ENCODE measurements at places on chromosomes 11 and 22.

GRCh38 chr11:46760429-46761128 is 41.6 kb downstream of the F2 start:
- DNase-seq, result no peak
- H3K27ac ChIP-seq, result no peak overlapping the region
- no peaks in the 10 kb centered on the region for H3K4me1 ChIP-seq
- no peak overlapping the region for H3K4me3 ChIP-seq
- H3K36me3 ChIP-seq, result peaks cover 58% of the 10 kb centered on the region
- H3K27me3 ChIP-seq, result no peaks in the 10 kb centered on the region

DNA sequence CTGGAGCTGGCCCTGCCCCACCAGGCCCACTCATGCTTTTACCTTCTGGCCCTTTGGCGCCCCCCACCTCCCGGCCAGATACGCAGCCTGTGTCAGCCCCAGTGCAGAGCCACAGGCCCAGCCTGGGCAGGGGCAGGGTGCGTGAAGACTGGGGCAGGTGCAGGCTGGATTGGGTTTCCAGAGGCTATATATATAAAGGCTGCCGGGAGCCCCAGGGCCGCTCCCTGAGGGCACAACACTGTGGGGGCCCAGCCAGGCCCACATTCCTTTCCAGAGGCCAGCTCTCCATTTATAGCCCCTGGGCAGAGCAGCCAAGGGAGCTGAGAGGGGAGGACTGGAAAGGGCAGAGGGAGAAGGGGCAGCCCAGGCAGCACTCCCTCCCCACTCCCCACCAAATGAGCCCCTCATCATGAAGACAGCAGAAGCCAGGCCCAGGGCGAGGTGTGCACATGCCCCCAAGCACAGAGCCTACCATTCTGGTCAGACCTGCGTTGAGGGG is 5.0 kb upstream of the MYOD1 start:
- DNase-seq, result no peak
- H3K4me3 ChIP-seq, result no peak overlapping the region
- no peaks in the 10 kb centered on the region for H3K4me1 ChIP-seq
- H3K27ac ChIP-seq, result no peak overlapping the region
- H3K27me3 ChIP-seq, result peaks cover 19% of the 10 kb centered on the region

DNA sequence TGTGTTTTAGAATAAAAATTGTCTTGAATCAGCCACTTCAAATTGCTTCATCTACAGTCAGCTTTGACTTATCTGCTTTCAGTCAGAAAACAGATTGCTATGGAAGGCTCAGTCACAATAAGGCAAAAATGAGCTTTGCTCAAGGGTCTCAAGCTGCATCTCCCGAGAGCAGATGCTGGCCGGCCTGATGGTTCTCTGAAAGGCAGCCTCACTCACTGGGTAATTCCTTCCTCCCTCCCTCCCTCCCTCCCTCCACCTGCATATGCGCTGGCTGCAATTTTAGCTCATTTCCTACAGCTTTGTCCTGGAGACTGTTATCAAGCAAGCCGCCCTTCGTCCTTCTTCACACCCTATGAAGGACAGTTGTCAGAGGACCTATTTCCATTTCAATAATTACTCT is 1.6 kb upstream of the IZUMO1R start:
- H3K36me3 ChIP-seq, result no peaks in the 10 kb centered on the region
- H3K4me1 ChIP-seq, result no peaks in the 10 kb centered on the region
- H3K27me3 ChIP-seq, result peaks cover 5% of the 10 kb centered on the region

DNA sequence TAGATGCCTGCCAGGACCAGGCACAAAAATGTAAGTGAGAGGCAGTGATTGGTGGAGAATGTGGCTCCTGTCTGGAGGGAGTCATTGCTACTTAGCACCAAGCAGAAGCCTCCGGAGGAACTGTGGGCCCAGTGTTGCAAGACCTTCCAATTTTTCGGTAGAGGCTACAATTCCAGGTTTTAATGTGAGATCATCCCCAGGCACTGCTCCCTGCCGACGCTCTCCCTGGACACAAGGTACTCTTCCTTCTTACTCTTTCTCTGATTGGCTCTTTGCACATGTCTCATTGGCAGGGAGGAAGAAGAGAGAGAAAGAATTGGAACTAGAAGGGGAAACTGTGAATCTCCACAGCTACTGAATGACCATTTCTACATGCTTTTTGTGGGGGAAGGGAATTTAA is 53.7 kb upstream of the EP300 start:
- H3K4me1 ChIP-seq, result no peaks in the 10 kb centered on the region
- no peak overlapping the region for H3K27ac ChIP-seq
- peaks cover 3% of the 10 kb centered on the region for H3K27me3 ChIP-seq
- no peak overlapping the region for H3K4me3 ChIP-seq
- DNase-seq, result no peak
- no peaks in the 10 kb centered on the region for H3K36me3 ChIP-seq

- DNase-seq, result no peak
- no peak overlapping the region for H3K4me3 ChIP-seq
- H3K27me3 ChIP-seq, result peaks cover 19% of the 10 kb centered on the region
- H3K4me1 ChIP-seq, result no peaks in the 10 kb centered on the region
These were observed 123.3 kb upstream of the THY1 start for GRCh38 chr11:119545978-119546915.

DNA sequence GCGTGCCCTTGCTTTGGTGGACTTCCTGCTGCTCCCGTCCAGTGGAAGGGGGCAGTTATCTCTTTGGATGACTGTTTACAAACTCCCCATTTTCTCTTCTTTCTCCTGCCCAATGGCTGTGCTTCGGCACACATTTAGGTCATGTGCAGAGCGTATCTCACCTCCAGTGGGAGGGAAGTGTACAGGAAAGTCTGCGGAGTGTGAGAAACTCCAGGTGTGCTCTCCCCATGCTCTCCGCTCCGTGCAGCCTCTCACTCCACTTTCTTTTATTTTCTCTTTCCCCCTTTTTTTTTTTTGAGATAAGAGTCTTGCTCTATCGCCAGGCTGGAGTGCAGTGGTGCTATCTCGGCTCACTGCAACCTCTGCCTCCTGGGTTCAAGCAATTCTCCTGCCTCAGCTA is 11.9 kb upstream of the TEF start:
- no peaks in the 10 kb centered on the region for H3K4me1 ChIP-seq
- DNase-seq, result no peak
- H3K4me3 ChIP-seq, result no peak overlapping the region

DNA sequence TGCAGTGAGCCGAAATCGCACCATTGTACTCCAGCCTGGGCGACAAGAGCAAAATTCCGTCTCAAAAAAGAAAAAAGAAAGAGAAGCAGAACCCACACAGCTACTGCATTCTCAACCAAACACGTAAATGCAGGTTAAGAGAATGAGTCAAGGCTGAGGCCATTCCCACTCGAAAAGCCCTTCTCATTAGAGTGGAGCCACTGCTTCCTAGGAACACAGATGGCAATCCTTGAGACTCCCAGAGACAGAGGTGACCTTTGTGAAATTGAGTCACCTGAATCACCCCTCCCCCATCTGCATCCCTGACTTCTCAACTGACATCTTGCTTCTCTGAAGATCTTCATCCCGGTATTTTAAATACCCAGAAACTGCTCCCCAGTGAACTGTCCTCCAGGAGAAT is 8.2 kb downstream of the PACSIN2 start:
- H3K4me3 ChIP-seq, result no peak overlapping the region
- H3K4me1 ChIP-seq, result peaks cover 60% of the 10 kb centered on the region
